ENCODE measurements at places on chromosomes 6 and 20.

DNA sequence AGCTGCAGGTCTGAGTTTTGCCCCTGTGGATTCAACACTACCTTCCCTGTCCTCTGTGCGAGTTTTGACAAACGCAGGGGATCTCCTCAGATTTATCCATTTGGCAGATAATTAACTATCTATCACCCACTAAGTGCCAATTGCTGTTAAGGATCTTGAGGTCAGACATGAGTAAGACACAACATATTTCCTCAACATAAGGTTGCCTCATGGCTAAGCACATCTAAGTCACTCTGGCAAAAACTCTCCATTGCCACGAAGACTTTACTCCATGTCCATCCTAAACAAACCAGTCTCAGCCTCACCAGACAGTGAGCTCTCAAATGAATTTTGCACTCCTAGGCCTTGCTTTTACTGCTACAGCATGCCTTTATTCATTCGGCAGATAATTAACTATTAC lies 408.4 kb downstream of the MAFB start:
- no peak for DNase-seq

DNA sequence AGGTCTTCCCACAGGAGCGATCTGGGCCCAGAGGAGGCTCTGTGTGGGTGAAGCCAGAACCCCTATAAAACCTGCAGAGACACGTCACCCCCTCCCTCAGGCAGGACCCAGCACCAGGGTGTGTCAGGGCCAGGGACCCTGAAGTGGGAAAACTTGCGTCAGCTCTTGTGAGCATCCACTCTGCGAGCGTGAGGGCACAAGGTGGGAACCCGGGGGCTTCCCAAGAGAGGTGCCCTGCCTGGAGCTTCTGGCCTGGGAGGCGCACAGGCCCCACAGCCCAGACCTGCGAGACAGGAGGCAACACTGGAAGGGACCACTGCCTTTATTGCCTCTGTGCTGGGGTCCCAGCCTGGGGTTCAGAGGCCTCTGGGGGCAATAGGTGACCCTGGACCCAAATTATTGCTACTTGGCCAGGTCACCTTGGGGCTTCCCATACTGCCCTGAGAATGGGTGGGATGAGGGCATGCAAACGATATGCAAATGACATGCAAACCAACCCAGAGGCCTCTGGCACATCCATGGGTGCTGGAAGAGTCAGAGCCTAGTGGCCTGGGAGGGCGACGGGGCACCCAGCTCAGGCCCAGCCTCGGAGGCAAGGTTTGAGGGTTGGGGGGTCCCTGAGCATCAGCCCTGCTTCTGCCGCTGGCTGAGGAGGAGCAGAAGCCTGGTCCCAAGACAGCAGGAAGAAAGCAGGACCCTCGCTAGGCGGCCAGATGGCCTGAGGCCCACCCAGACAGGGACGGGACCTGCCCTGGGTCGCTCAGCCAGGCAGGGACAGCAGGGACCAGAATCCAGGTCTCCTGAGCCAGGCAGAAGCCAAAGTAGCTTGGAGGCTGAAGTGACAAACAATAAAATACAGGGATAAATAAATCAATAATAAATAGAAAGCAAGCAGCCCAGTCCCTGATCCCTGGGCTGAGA lies 5.1 kb upstream of the C20orf144 start:
- peak; percentile 27 for DNase-seq

DNA sequence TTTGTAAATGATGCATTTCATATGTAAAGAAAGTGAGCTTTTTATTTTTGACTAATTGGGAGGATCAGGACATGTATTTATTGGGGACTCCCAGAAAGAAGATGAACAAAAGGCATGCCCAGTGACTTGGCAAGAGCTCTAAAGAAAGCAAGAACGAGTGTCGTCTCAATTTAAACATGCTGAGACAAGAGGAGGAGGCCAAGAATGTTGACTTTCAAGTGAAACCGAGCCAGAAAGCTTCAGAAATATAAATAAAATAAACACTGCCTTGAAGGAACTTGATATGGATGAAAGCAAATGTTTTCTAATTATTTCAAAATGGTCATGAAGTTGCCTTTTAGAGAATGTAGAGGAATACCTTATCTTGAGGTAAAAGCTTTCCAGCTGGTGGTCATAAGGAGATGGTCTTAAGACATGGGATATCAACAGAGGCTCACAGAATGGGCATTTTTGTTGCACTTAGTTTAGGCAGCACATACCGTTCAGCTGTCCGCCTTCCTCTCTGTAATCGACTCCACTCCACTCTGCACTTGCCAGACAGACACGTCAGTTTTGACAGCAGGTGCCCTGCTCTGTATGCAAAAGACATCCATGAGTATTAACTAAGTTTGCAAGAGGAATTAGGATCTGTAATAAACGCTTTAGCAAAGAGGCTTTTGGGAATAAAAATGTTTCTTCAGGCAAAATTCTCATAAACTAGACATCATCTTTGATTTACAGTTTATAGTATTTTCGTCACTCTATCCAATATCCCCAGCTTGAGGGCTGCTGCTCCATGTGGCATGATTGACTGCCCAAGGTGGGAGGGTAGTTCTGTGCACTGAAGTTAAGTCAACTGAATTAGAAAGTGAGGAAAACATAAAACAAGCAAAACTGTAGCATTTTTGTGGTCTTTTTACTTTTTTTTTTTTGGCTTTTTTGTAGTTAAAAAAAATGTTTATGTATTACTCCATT lies 613.1 kb downstream of the PKHD1 start:
- no peak for DNase-seq

DNA sequence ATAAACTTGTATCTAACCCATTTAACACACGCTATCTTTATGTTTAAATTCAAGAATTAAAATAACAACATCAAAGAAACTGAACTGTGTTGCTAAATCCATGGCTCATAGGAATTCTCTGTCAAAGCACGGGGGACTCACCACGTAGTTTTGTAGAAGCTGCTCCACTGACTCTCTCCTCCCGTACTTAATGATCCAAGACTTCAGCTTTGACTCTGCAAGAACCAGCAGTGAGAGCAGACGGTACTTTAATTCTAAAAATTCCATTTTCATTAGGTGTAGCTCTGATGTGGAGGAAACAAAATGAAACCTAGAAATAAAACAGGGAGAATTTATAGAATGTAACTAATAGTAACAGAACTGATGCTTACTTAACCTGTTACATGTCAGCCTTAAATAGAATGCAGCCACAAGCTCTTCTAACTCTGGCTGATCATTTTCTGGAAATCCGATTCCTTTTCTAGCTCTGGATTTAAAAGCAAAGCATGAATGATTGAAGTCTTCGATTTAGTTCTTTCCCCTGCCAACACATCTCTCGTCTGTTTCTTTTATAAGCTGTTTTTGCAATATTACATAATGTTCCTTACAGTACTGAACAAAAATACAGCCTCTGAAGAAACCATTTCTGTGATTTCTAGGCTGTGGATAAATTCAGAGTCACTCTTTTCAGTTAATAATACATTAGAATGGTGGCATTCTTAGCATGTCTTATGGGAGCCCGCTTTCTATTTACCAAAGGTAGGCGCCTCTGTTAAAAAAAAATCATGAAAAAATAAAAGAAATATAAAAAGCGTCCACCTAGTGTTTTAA lies 165.5 kb downstream of the SYNE1 start:
- no peak for DNase-seq

DNA sequence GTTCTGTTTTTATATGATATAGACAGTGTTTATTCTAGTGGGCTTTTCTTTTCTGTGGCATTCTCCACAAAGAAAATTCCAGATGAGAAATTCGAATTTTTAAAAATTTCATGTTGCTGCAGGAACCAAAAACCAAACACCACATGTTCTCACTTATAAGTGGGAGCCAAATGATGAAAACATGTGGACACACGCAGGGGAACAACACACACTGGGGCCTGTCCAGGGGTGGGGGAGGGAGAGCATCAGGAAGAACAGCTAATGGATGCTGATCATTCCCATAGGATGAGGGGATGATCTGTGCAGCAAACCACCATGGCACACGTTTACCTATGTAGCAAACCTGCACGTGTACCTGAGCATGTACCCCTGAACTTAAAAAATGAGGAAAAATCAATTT lies 499.0 kb upstream of the SLC35B3 start:
- no peak for DNase-seq

Data from activated naive CD8-positive, alpha-beta T cell treated with anti-CD3 and anti-CD28 coated beads, Interleukin-2, amount 10 ng/mL, durations not matched to agents 7 days and 5 days (primary cell).